Tibial artery (tissue), 4 donors: ENCODE measurements at places on chromosomes 5 and 9.

- DNase-seq = no peak
These were observed 210.5 kb downstream of the FSTL4 start for GRCh38 chr5:133401731-133402347.

DNA sequence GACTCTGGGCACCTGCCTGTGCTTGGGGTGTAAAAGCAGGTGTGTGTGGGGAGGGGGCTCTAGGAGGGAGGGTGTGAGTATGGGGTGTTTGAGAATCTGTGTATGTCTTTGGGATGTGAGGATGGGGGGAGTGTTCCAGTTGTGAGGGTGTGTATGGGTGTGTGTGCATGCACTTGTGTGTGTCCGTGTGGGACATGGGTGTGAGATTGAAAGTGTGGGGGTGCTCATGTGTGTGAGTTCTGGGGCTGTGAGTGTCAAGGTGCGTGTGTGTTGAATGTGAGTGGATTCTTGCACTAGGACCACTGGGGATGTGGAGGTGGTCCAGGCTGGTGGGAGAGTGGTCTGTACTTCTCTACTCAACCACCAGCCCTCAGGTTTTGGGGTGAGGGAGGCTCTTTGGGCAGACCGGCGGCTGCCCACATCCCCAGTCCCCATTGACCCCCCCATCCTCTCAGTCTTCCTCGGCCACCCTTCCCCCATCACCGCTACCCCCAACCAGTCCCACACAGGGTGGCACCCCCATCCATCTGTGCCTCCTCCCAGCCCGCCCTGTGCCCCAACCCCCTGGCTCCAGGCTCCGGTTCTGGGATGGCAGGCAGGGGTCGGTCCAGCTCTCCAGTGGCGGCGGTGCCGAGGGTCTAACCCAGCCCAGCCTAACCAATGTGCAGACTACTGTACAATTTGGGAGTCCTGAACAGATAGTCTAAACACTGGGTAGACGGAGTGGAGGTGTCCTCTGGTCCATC, 31.5 kb downstream of the GOLGA2 start:
- no peak for DNase-seq

DNA sequence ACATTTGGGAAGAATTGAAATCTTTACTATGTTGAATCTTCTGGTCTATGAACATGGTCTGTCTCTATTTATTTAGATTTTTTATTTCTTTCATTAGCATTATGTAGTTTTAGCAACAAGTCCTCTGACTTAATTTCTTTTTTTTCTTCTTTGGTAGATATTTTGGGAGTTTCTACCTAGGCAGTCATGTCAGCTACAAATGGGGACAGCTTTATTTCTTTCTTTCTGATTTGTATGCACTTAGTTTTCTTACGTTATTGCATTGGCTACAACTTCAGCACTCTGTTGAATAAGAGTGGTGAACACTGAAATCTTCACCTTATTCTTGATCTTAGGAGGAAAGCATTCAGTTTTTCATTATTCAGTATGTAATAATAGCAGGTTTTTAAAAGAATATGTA, 33.5 kb downstream of the SMC5 start:
- no peak for DNase-seq

GRCh38 chr5:31617867-31618266, 21.1 kb upstream of the PDZD2 start:
- no peak for DNase-seq

GRCh38 chr5:134432677-134433359, 21.1 kb upstream of the CDKN2AIPNL start:
- no peak for DNase-seq

- DNase-seq = no peak
These were observed 178.3 kb upstream of the ACOT12 start for GRCh38 chr5:81572201-81572600.

GRCh38 chr5:162824360-162824759, 613.0 kb upstream of the CCNG1 start:
- DNase-seq = no peak

GRCh38 chr9:14209399-14210345, 104.3 kb downstream of the NFIB start:
- DNase-seq = no peak

DNA sequence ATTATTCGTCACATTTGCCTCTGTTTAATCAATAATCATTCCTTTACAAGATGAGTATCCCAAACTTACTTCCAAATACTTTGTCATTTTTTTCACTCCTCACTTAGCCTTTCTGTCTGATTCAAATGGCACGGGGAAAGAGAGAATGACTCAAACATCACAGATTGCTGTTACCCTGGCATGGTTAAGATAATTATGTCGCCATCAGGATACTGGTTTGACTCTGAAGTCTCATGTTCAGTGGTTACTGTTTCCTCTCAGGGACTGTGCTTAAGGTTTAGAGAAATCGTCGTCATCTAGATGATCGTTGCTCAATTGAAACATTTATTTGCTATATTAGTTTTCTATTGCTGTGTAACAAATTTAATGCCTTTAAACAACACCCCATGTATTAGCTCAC, 45.2 kb upstream of the RAD23B start:
- DNase-seq = no peak

DNA sequence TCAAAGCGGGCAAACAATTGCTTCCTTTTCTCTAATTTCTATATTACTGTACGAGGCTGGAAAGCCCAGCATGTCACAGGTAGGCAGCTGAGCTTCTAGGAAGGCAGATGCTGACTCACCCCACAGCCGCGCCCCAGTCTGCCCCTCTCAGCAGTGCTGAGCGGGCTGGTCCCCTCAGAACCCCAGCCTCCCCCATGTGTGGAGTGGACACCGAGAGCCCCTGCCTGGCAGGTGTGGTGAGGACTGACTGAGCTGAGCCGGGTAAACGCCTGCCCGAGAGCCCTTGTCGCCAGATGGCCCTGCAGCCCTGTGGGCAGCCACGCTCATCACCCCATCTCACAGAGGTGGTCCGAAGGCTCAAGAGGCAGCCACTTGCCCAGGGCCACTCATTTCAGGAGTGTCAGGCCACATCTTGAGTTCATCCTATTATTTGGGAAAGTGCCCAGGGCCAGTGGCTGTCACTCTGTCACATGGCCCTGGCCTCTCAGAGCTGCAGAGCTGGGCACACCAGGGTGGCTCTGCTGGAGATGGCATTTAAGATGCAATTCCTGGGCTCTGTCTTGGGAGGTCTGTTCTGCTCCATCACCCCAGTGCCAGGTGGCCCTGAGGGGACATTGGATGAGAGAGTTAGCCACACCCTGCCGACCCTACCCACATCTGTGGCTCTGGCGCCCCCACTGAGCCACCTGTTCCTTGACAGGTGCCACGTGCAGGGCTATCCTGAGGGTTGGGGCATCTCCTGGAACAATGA, 12.4 kb downstream of the CARD19 start:
- peak; percentile 63 for DNase-seq

- DNase-seq = peak; percentile 42
These were observed 26.3 kb downstream of the SEMA5A start for GRCh38 chr5:9519537-9519936.

GRCh38 chr9:114908805-114909448, 21.5 kb downstream of the TNFSF8 start:
- no peak for DNase-seq

- DNase-seq = no peak
These were observed 191.2 kb downstream of the PIK3R1 start for GRCh38 chr5:68406767-68407241.

DNA sequence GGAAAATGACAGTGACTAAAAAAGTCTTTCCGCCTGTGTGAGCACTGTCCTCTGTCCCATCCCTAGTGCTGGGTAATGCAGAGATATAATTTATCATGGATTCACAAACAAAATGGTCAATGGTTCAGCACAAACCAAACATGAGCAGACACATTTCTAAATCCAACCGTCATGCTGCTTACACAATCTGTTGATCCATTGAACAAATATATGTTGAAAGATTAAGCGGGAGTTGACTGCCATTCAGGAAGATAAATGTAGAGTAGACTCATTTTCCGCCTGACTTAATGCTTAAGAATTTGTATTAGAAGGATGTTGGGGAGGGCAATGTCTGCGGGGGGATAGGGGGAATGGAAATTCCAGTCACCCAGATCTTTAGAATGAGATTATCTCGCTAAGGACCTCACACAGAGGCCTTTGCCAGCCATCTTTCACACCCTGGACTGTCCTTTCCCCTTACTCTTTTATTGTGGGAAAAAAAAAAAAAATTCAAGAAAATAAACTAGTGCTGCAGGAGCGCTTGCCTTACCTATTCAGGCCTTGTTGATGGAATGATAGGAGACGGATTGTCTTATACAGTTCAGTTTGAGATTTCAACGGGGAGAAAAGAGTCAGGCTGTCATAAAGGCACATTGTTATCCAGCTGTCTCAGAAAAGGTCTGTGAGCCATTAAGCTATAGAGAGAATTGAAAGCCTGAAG, 153.7 kb downstream of the TLE1 start:
- no peak for DNase-seq

DNA sequence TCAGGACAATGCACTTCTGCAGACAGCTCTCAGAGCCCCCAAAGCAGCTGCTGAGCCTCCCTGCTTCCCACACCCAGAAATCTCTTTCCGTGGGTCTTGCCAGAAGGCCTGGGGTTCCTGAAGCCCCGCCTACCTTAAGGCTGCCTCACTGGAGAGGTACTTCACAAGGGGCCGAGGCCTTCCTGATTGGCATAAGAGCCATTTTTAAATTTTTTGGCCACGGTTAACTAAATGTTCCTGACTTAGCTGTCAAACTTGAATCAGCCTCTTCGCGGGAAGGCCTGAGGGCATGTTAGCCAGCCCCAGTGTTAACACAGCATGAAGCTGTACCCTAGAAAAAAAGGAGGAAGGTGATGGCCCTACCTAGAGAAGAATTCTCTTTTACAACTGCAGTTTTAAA, 20.7 kb upstream of the EPB41L4B start:
- peak; percentile 37 for DNase-seq

DNA sequence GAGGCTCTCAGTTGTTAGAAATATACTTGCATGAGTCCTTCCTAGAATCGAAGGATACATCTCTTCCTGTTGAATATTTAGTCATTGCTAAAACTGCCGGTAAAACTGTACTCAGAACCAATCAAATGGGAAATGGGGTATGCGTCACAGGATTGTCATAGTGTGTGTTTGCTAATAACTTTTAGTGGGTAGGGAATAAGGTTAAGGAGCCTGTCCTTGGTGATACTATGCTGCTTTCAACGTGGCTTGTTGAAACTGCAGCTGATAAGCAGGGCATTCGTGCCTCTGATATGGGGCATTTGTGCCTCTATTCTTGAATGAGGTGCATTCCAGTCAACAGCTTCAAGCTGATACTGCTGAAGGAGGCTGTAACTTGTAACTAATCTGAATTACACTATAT, 26.6 kb downstream of the HABP4 start:
- DNase-seq = no peak

- DNase-seq = no peak
These were observed 7.8 kb downstream of the LCN10 start for GRCh38 chr9:136734837-136735496.

DNA sequence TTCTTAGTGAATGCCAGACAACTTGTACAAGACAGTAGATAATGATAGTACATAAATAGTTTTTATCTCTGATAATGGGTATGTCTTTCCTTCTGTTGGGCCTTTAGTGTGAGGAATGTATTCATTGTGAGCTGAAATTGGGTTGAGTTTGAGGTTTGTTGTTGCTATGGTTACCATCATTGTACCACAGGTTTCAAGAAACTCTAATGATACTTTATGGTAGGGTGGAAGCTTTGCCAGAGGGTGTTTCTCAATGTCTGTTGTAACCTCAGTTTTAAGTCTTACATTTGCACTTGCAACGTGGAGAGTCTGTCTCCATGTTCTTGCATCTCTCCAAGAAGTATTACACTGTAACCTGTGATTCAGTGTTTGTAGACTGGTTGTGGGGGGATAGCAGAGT, 1550.1 kb downstream of the MAT2B start:
- DNase-seq = no peak

DNA sequence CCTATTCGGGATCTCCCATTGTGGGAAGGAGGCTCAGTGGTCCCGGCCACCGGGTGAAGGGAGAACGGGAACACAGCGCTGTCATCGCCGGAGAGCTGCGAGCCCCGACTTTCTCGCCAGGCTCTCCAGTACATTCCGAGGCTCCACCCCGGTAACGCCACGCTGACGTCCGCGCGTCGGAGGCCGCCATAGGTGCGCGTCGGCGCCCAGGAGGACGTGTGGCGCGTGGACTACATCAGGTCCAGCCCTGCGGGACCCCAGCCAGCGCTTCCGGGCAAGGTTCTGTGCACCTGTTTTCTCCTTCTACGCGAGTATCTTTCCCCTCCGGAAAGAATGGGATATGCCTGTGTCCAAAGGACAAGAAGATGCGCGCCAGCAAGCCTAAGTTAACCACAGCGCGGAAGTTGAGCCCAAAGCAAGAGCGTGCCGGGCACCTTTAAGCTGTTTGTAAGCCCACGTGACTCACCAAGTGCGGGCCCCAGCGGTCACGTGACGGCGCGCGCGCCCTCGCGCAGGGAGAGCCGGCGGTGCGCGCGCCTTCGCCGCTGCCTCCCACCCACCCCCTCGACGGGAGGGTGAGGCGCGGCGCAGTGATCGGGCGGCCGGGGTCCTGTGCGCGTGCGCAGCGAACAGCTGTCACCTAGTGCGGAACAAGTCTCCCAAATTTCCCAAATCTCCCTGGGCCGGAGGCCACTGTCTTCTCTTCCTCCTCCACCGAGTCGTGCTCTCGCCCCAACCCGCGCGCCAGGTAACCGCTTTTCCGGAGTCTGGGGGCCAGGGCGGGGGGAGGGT, at the start of gene KDM4C:
TSS of gene KDM4C (plus strand) at position 518 of the 792 bp plus-strand sequence. CDS start 35,016 bp downstream, outside the sequence.
- DNase-seq = peak; percentile 97
